Adrenal gland (tissue), 19 donors: ENCODE measurements at places on chromosomes 4 and X. TPM values are rescaled to one million over a fixed set of nuclear protein-coding genes. Genes with fewer than 3 reads are reported as not detected.

Gene EXOC1L
- total RNA-seq = not detected

Gene MTNR1A
- not detected for total RNA-seq

- H3K27ac ChIP-seq = no peak overlapping the region
- no peak overlapping the region for H3K4me3 ChIP-seq
- H3K4me1 ChIP-seq = no peaks in the 10 kb centered on the region
- no peaks in the 10 kb centered on the region for H3K27me3 ChIP-seq
- H3K36me3 ChIP-seq = no peaks in the 10 kb centered on the region
- DNase-seq = no peak
Observed at GRCh38 chrX:129235903-129236302, 287.4 kb downstream of the SMARCA1 start.

DNA sequence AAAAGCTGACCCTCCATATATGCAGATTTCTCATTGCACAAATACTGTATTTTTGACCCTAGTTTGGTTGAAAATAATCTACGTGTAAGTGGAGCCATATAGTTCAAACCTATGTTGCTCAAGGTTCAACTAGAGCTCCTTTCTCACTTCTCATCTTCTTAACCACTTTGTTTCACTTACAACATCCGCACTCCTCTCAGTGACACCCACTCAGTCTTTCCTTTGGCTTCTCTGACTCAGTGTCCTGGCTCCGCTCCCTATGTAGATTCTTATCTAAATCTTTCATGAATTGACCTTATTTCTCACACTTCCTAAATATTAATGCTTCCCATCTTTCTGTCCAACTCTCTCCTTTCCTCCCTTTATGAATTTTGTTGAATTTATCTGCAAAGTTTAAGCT, 32.9 kb upstream of the DKK2 start:
- H3K4me1 ChIP-seq = no peaks in the 10 kb centered on the region
- H3K27me3 ChIP-seq = no peaks in the 10 kb centered on the region
- no peak overlapping the region for H3K4me3 ChIP-seq
- no peak for DNase-seq

DNA sequence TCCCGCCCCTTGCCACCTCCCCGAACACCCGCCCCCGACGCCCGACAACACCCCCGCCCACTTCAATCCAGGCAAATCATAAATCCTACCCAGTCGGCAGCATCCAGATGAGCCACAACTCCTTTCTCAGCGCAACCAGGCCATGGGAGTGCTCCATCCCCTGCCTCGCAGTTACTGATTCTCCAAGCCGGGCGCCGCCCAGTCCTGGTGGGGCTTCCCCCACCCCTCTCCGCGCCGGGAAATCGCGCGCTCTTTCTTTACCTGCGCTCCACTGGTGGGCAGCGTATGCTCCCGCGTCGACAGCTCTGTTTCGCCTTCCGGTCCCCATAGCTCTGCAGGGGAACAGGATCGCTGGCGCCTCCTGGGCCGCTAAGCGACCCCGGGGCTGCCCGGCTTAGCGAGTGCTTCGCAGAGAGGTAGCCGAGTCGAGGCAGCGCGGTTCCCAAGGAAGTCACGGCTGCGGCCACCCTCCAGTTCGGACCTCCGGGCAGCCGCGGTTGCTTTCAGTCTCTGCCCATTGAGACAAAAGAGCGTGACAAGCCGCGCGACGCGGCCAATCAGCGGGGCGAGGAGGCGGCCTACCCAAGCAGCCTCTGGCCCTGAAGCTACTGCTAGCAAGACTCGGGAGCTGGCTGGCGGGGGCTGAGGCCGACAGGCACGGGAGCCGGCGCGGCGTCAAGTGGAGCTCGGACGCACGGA, 43.7 kb upstream of the TMSB15B start:
- H3K4me3 ChIP-seq = peak overlapping the region; percentile 40
- H3K36me3 ChIP-seq = no peaks in the 10 kb centered on the region
- H3K27ac ChIP-seq = peak overlapping the region; percentile 77

DNA sequence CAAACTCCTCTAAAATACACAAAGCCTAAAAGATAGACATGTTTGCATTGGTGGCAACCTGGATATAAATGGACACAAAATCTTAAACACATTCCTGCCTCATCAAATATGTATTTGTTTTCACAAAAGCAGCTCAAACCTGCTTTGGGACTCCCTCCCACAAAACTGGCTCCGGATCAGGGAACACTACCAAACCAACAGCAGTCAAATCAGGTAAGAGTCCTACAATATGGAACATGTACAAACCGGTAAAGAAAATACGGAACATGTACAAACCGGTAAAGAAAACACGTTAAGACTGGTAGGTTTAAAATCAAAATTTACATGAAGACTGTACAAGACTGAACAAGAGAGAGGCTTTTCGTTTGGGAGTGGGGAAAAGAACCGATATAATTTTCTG, 4.3 kb downstream of the AMTN start:
- H3K27me3 ChIP-seq = no peaks in the 10 kb centered on the region
- no peak overlapping the region for H3K4me3 ChIP-seq
- no peaks in the 10 kb centered on the region for H3K36me3 ChIP-seq
- H3K4me1 ChIP-seq = no peaks in the 10 kb centered on the region
- DNase-seq = no peak

DNA sequence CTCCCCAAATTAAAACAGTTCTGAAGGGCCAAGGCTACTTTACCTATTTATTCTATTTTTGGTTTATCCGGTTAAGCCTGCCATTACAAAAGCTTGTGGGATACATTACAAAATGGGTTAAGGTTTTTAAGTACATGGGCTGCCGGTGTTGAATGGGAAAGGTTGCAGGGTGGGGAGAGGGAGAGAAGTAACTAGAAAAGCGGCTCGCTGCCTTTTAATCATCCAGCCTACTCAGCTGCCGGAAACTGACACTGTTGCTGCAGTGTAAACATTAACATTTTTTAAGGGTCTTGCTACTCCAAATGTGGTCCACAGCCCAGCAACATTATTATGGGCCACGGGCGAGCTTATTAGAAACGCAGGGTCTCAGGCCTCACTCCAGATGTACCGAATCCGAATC, 1.5 kb upstream of the IL1RAPL1 start:
- no peak overlapping the region for H3K4me3 ChIP-seq
- no peaks in the 10 kb centered on the region for H3K4me1 ChIP-seq
- peaks cover 50% of the 10 kb centered on the region for H3K27me3 ChIP-seq

- no peak overlapping the region for H3K27ac ChIP-seq
- H3K4me1 ChIP-seq = no peaks in the 10 kb centered on the region
- no peak overlapping the region for H3K4me3 ChIP-seq
- H3K36me3 ChIP-seq = no peaks in the 10 kb centered on the region
- peaks cover 6% of the 10 kb centered on the region for H3K27me3 ChIP-seq
Observed at GRCh38 chrX:39480963-39481362, 616.8 kb downstream of the BCOR start.

DNA sequence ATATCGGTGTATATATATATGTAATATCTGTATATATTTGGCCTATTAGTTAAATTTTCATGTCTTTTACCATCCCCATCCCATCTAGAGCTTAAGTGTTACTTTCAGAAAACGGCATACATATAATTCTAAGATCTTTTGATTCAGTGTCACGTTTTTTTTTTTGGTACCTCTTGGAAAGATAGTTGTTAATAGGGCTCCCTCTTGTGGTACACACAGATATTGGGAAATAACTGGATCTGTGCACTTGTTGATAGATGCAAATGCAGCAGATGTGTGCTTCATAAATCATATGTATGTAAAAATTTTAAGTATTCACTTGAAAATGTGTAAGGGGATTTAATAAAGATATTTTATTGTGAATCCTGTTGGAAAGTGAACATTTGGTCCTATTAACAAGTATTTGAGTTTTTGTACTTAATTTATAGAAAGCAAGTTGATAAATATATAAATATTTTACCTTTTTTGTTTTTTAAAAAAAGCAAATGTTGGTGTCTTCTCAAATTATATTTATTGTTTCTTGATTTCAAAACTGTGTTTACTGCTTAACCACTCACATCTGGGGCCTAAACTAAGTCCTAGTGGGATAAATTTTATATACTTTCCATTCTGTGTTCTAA, 74.7 kb downstream of the PAQR3 start:
- H3K27ac ChIP-seq = no peak overlapping the region
- peak; percentile 23 for DNase-seq
- H3K4me3 ChIP-seq = no peak overlapping the region

DNA sequence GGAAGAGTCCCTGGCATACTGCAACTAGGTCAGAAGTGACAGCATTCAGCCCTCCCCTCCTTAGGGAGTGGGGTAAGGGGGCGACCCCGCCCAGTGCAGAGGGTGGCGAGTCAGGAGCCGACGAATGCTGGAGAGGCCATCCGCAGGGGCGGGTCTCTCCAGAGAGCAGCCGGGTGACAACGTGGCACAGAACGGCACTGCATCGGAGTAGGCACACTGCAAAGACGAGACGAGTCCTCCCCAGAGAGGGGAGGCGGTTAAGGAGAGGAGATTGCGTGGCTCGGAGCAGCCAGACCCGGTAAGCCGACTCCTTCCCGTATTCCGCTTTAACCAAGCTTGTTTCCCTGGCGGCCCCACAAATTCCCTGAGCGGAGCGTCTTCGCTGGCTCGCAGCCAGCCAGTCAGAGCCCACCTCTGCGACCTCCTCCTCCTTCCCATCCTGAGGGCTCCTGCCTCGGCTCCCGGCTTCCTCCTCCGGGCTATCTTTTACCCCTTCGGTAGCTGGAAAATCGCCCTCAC, 54.9 kb downstream of the LINC00632 start:
- H3K4me3 ChIP-seq = no peak overlapping the region
- peak; percentile 21 for DNase-seq
- H3K27me3 ChIP-seq = peaks cover 13% of the 10 kb centered on the region
- no peaks in the 10 kb centered on the region for H3K36me3 ChIP-seq

DNA sequence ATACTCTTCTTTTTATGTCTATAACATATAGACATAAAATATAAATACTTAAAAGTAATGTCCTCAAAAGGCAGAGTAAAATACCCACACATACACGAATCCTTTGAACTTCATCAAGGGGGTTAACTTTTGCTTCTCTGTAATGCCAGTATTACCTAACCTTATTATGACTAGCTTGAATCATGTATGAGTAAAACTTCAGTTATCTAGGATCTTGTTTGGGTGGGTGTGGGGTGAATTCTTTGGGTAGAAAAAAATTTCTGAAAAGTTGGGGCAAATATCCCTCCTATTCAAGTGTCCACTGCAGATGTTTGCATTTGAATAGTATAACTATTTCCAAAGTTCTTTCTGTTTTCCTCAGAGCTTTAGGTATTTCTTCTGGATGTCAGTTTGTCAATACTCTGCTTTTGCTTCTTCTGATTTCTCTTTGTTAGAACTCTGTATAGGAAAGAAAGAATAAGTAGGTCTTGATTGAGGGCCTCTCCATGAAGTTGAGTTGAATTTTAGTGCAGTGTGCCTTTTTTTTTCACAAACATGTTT, 173.8 kb downstream of the ADGRL3 start:
- no peaks in the 10 kb centered on the region for H3K36me3 ChIP-seq
- no peak overlapping the region for H3K4me3 ChIP-seq
- H3K27ac ChIP-seq = no peak overlapping the region
- DNase-seq = no peak

Gene RASGEF1B
- 8.6 TPM for total RNA-seq

Gene SPACA5
- not detected for total RNA-seq

GRCh38 chr4:128334256-128334655, 46.6 kb upstream of the PGRMC2 start:
- H3K36me3 ChIP-seq = no peaks in the 10 kb centered on the region
- no peaks in the 10 kb centered on the region for H3K27me3 ChIP-seq
- no peak overlapping the region for H3K27ac ChIP-seq
- H3K4me3 ChIP-seq = no peak overlapping the region

Gene DOK7
- 2.8 TPM for total RNA-seq

- no peak overlapping the region for H3K4me3 ChIP-seq
- DNase-seq = no peak
- H3K4me1 ChIP-seq = no peaks in the 10 kb centered on the region
- no peak overlapping the region for H3K27ac ChIP-seq
- H3K27me3 ChIP-seq = no peaks in the 10 kb centered on the region
Observed at GRCh38 chrX:63713526-63713925, 71.5 kb downstream of the ARHGEF9 start.

Gene KLB
- total RNA-seq = 0.30 TPM

- H3K27me3 ChIP-seq = no peaks in the 10 kb centered on the region
- peaks cover 35% of the 10 kb centered on the region for H3K4me1 ChIP-seq
- H3K4me3 ChIP-seq = no peak overlapping the region
- no peaks in the 10 kb centered on the region for H3K36me3 ChIP-seq
- peak overlapping the region; percentile 95 for H3K27ac ChIP-seq
- DNase-seq = peak; percentile 88
Observed at GRCh38 chr4:105474099-105474518, 247 bp upstream of the PPA2 start.

Gene FDCSP
- total RNA-seq = not detected

Gene SH3TC1
- total RNA-seq = 58.7 TPM

DNA sequence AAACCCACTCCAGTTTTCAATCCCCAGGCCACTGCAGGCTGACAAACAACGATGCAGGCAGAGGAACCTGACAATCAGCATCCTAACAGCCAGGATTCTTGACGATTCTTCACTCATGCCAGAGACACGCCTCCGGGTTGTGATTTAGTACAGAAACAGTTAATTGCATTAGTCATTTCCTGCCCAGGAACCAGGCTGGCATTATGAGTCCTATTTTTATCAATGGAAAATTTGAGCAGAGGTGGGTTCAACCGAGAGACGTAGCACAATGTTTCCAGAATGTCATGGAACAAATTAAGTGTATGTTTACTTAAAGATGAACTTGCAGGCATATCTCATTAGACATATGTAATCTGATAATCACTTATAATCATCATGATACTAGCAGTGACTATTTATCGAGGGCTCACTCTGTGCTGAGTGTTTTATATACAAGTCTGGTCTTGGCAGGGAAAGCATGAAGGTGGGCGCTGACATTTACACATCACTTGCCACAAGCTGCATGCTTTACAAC, 159.7 kb downstream of the NSUN7 start:
- H3K36me3 ChIP-seq = no peaks in the 10 kb centered on the region
- DNase-seq = peak; percentile 73
- no peak overlapping the region for H3K4me3 ChIP-seq
- no peak overlapping the region for H3K27ac ChIP-seq
- no peaks in the 10 kb centered on the region for H3K4me1 ChIP-seq
- no peaks in the 10 kb centered on the region for H3K27me3 ChIP-seq

- no peaks in the 10 kb centered on the region for H3K27me3 ChIP-seq
- no peaks in the 10 kb centered on the region for H3K4me1 ChIP-seq
- no peaks in the 10 kb centered on the region for H3K36me3 ChIP-seq
- H3K4me3 ChIP-seq = no peak overlapping the region
- no peak overlapping the region for H3K27ac ChIP-seq
- no peak for DNase-seq
Observed at GRCh38 chr4:156154978-156155377, 201.3 kb upstream of the CTSO start.

DNA sequence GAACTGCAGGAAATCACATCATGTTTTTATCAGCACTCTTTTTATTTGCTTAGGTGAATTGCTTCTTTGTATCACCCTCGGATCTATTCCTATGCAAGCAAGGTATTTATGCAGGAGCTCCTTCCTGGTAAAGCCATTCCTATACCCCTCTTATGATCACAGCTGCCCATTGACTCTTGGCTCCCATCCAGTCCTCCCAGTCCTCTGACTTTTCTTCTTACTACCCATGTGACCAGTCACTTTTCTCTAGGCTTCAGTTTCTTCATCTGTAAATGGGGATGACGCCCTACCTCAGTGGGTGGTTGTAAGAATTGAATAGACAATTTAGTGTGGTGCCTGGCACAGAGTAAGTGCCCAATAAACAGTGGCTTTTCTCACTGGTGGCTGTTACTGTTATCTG, 144.9 kb downstream of the FHIP1A start:
- H3K4me3 ChIP-seq = no peak overlapping the region
- no peaks in the 10 kb centered on the region for H3K36me3 ChIP-seq
- H3K27me3 ChIP-seq = no peaks in the 10 kb centered on the region
- H3K27ac ChIP-seq = no peak overlapping the region
